ENCODE measurements at places on chromosomes 13 and 19. TPM values are rescaled to one million over a fixed set of nuclear protein-coding genes. Genes with fewer than 3 reads are reported as not detected.

KASH5 gene
- total RNA-seq: 1.7 TPM

ZNF808 gene
- 22.5 TPM for total RNA-seq

OLFM4 gene
- not detected for total RNA-seq

TMPRSS9 gene
- total RNA-seq: not detected

GRIK5 gene
- total RNA-seq: 3.5 TPM

CEBPA gene
- not detected for total RNA-seq

IFNL1 gene
- total RNA-seq: not detected

DLEU7 gene
- total RNA-seq: not detected

NMRK2 gene
- not detected for total RNA-seq

ENOX1 gene
- 1.8 TPM for total RNA-seq

SULT2A1 gene
- total RNA-seq: not detected

SEMA6B gene
- total RNA-seq: not detected

RHPN2 gene
- 4.7 TPM for total RNA-seq

NCCRP1 gene
- total RNA-seq: not detected

C19orf38 gene
- total RNA-seq: 3.5 TPM

CACNG7 gene
- total RNA-seq: not detected

SHANK1 gene
- total RNA-seq: not detected
